ENCODE measurements at places on chromosomes 13 and 19. TPM values are rescaled to one million over a fixed set of nuclear protein-coding genes. Genes with fewer than 3 reads are reported as not detected.

DNA sequence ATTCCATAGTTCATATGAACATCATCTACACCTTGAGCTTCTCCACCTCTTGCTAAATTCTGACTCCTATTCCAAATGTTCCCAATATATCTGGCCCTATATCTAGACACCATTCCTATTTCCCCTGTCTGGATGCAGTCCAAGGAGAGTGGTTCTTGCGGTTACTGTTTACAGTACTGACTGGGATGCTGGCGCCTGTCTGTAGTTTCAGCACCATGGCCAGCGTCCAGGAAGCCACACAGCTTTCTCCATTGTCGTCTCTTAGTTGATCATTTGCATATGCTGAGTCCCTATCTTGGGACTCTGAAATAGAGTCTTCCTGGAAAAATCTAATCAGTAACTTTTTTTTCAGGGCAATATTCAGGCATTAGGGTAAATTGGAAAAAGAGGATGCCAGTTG is 14.9 kb downstream of the LAIR2 start:
- DNase-seq, result peak; percentile 60

GRCh38 chr19:30870876-30871275 is 478.4 kb downstream of the TSHZ3 start:
- DNase-seq, result no peak

DNA sequence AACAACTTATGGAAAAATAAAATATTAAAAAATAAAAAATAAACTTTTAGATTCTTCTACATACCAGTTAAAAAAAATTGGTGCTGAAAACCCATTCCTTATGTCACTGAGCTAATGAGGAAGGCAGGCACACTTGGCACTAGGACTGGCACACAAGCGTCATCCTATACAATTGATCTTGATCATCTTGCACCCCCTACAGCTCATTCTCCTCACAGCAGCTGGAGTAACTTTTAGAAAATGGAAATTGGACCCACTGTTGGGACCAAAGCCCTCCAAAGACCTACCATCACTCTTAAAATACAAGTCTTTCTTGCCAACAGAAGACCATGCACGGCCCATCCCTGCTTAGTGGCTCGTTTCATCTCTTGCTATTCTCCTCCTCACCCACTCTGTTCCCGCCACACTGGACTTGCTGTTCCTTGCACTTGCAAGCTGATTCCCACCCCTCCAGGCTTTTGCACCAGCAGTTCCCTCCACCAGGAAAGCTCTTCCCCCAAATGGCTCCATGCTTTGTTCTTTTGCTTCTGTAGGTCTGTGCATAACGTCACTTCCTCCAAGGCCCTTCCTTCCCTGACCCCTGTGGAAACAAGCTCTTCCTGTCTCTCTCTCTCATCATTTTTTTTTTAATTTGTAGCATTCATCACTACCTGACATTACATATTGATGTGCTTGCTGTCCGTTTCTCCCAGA is 11.6 kb downstream of the CTU1 start:
- no peak for DNase-seq

DNA sequence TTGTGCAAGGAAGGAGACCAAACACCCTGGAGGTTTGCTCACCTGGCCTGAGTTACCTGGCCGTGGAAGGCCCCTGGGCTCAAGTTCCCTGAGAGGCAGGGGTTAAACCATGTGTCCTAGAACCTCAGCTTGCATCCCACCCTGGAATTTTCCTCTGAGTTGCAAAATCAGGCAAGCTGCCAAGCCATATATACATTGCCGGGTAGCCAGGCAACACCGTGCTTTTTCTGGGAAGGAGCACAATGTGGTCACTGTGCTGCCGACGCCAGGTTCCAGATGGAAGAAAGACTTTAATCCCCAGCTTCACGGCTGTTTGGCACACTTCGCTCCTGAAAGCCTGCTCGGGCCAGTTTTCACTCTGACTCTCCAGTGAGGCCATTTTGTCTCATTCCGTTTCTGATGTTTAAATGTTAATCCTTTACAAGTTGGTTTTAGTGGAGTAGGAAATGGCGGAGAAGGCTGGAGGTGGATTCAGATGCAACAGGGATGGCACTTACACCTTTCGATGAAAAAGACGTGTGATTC is 60.1 kb upstream of the PEG3 start:
- no peak for DNase-seq

GRCh38 chr19:38288123-38288855 is 15.8 kb upstream of the C19orf33 start:
- no peak for DNase-seq

- DNase-seq, result peak; percentile 53
Measured at GRCh38 chr19:460877-461720, at the start of gene SHC2. Gene SHC2 (minus strand): TSS chr19:461033. CDS start chr19:460996, 37 bp downstream.

DNA sequence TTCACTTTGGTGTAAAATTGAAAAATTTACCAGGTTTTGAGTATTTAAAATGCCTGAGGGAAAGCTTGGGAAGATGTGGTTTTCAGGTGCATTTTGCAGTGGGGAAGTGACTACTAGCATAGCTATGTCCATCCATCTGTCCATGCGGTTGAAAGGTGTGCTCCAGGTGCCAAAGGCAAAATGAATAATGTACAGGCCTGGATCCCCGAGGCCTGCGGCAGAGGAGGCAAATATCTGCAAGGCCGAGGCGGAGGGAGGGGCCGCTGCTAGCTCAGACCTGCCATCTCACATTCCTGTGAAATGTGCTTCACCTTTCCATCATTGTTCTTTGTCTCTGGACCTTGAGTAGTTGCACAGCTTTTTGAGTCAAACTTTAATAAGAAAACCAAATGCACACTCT is 65.5 kb downstream of the ERCC5 start:
- no peak for DNase-seq

DNA sequence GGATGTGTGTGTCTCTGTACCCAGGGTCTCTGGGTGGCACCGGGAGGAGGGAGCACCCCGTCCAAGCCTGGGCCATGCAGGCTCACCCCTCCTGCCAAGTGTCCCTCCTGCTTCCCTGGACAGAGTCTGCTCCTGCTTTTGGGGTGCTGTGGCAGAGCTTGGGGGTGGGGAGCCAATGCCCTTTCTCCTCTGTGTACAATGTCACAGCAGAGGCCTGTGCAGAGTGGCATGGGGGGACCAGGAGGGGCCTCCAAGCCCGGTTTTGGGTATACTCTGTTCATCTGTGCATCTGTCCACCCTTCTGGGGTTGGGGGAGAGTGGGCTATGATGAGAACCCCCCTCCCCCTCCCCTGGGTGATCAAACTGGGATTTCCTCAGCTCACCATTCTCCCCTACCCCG is 33.5 kb downstream of the PDE4A start:
- DNase-seq, result no peak

GRCh38 chr19:4088975-4089374 is 22.3 kb upstream of the ZBTB7A start:
- no peak for DNase-seq

- DNase-seq, result no peak
Measured at GRCh38 chr13:66809485-66809884, 420.7 kb downstream of the PCDH9 start.

DNA sequence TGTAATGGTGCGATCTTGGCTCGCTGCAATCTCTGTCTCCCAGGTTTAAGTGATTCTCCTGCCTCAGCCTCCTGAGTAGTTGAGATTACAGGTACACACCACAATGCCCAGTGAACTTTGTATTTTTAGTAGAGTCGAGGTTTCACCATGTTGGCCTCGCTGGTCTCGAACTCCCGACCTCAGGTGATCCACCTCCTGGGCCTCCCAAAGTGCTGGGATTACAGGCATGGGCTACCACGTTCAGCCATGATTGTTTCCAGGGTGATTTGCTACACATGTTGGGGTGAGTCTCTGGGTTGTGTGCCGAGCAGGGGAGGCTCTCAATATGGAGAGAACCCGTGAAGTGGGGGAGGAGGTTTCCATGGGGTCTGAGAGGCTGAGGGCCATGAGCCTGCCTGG is 24.8 kb upstream of the CEACAM21 start:
- DNase-seq, result no peak

DNA sequence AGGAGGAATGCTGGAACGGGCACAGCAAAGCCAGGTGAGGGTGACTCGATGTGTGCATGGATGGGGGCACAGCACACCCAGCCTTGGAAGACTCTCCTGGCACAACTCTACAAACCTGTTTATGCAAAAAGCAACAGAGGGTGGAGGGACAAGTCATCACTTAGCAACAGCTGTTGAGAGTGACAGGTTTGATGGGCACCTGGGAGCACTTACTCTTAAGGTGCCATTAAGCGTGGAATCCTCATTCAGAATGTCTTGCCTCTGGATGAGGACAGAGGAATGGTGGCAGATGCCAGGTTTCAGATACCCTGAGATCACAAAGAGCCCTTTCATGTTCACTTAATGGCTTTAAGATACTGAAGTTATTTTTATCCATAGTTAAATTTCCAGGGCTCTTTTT is 97.0 kb downstream of the DCT start:
- DNase-seq, result no peak

DNA sequence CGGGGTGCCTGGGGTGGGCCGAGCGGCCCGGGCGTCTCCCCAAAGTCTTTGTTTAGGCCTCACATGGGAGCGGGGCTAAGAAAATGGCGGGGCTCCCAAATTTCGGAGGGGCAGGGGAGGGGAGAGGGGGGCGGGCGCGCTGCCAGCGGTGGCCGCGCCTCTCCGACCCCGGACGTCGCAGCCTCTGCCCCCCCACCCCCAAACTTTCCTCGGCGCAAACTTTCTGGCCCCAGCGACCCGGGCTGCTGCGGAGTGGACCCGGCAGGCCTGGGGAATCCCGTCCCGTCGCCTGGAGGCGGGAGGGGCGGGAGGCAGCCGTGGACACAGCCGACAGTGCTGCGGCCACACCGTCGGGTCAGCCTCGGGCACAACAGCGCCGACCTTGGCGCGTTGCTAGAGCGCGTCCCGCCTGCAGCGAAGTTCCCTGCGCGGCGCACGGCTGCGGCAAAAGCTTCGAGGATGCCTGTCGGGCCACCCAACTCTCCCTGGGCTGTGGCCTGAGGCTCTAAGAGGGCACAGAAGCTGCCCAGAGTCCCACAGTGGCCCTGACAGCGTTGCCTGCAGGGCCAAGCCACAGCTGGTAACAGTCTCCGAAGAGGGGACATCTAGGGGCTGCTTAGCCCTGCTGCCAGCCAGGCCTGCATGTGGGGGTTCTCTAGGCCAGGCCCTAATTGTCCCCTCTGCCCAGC is 1.3 kb downstream of the NFIX start:
- DNase-seq, result peak; percentile 59

- DNase-seq, result no peak
Measured at GRCh38 chr13:102536695-102537485, 59.9 kb upstream of the TPP2 start.

GRCh38 chr13:51097353-51098043 is 13.6 kb downstream of the C13orf42 start:
- DNase-seq, result no peak

GRCh38 chr19:46488551-46488950 is 7.1 kb downstream of the PNMA8B start:
- DNase-seq, result no peak

GRCh38 chr13:27583645-27584044 is 36.7 kb downstream of the LNX2 start:
- DNase-seq, result no peak

DNA sequence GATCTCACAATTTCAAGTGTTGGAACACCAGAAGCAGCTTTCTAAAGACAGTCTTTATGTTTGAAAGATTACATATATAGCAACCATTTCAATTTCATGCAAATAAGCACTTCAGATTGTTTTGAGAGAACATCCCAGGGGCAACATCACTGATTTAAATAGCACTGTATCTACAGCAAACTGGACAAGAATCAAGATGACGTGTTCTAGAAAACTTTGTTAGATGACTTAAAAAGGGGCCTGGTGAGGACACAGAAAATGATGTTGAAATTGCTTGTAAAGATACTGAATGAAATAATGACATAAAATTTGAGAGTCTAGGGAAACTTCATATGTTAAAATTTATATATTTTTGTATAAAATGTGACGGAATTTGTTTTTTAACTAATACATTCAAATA is 277.1 kb downstream of the KLF12 start:
- no peak for DNase-seq

GRCh38 chr13:98598043-98598442 is 21.1 kb upstream of the STK24 start:
- no peak for DNase-seq

- DNase-seq, result no peak
Measured at GRCh38 chr19:3363841-3364500, 2.4 kb upstream of the NFIC start.

- peak; percentile 76 for DNase-seq
Measured at GRCh38 chr19:5987077-5987818, 9.3 kb upstream of the RANBP3 start.

GRCh38 chr13:67619351-67619994 is 389.3 kb upstream of the PCDH9 start:
- DNase-seq, result no peak

- DNase-seq, result no peak
Measured at GRCh38 chr13:75432811-75433244, 49.1 kb downstream of the TBC1D4 start.

DNA sequence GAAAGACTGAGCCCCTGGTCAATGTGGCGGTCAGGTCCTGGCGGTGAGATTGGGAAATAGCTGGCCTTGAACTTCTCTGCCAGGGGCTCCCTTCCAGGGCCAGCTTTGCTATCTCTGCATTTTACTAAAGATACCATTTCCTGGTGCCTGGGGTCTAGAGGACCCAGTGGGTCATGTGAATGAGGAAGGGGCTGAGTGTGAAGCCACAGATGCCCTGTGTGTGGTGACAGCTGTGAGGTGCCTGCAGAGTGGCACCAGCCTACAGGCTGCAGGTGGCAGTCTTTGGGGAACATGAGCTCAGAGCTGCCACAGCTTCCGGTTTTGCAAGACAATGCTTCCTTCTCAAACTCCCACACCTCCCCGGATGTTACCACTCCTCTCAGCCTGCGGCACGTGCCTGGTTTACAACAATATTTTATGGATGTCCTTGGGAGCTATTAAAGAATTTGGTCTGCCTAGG is 5.2 kb upstream of the MLNR start:
- DNase-seq, result peak; percentile 41

GRCh38 chr19:39265321-39265916 is 2.8 kb upstream of the IFNL2 start:
- DNase-seq, result no peak

DNA sequence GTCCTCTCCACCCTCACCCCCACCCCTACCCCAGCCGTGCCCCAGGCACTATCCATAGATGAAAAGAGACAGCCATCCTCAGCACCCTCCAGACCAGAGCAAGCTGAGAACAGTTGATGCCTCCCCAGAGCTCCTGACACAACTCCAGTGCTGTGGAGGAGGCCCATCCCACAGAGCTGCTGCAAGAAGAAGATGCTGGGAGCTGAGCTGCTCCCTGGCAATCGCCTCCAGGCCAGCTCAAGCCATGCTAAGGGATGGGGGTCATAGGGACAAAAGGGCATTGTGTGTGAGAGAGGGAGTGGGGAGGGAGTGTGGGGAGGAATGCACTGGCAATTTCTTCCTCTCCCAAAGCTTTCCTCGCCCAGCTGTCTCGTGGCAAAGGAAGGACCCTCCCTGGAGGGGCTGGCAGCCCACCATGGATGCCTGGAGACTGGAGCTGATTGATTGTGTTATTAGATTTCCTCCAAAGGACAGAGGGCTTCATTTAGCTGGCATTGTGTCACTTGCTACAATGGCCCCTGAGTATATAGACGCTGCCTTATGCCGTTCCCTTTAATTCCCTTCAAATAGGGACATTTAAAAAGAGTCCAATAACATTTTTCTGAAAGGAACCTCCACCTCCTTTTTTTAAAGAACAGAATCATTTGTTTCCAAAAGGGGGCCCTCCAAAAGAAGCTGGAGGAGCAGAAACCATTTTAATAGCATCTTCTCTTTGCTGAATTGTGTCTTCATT is 476.4 kb downstream of the FOXO1 start:
- peak; percentile 31 for DNase-seq

GRCh38 chr19:50959731-50960500 is 7.1 kb upstream of the KLK5 start:
- no peak for DNase-seq

Gene C13orf46
- 0.65 TPM for total RNA-seq

Gene DNASE2
- 23.6 TPM for total RNA-seq

Gene ARRDC5
- not detected for total RNA-seq

Gene STXBP2
- 13.5 TPM for total RNA-seq

Gene P2RY11
- total RNA-seq, result 3.8 TPM

Gene LILRB3
- total RNA-seq, result 10.5 TPM

Gene KLK15
- not detected for total RNA-seq
